Stimulated activated CD8-positive, alpha-beta memory T cell treated with anti-CD3 and anti-CD28 coated beads, Interleukin-15, amount 100 ng/mL, for 1 hour (primary cell): ENCODE measurements at places on chromosomes 7 and 10.

DNA sequence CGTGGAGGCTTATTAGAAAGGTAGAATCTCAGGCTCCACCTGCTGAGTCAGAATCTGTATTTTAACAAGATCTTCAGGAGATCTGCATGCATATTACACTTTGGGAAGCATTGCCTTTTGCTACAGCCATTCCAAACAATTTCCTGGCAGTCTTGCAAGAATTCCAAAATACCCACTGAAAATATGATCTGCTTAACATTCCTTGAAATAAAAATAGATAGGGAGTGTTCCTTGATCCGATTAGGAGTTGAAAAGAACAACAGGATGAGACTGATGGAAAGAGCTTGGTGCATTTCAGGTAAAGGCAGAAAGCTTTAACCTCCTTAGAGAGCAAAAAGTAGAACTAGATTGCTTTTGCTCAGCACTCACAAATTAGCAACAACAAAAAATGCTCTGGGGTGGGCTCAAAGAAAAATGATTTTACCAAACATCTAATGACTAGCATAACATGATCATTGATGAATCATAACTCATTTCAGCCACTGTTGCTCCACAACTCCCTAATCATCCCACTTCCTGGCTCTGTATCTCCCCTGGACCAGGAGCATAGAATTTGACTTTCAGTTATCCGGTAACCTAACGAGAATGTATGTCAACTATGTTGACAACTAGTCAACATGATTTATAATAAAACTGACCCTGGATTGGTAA lies 115.2 kb downstream of the RNLS start:
- no peak for DNase-seq

- DNase-seq = no peak
Observed at GRCh38 chr10:72152286-72152685, 63.5 kb upstream of the ANAPC16 start.

GRCh38 chr7:90836937-90837336 lies 240.8 kb downstream of the CDK14 start:
- DNase-seq = no peak

GRCh38 chr7:86937363-86937878 lies 122.0 kb downstream of the ELAPOR2 start:
- no peak for DNase-seq

DNA sequence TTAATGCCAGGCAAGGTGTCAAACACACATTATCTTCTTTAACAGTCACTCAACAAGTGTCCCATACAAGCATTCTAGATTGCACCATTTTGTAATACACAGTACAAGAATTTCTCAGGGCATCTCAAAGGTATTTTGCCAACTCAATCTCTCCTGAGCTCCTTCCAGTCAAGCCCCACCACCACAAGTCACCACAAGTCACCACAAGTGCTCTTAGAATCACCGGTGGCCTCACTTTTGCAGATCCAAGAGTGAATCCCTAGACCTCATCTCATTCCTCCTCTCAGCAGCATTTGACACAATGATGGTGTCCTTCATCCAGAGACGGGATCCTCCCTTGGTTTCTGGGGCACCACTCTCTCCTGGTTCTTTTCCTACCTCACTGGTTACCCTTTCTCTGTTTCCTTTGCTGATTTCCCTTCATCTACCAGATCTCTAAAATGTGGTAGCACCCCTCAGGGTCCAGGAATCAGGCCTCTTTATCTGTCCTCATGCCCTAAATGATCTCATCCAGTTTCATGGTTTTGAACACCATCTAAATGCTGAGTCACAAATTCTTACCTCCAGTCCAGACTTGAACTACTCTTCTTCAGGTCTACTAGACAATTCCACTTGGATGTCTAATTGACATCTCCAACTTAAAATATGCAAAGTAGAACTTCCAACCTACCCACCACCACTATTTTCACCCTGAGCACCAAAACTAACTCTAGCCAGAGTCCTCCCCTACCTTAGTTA lies 26.9 kb downstream of the VPS41 start:
- DNase-seq = no peak

DNA sequence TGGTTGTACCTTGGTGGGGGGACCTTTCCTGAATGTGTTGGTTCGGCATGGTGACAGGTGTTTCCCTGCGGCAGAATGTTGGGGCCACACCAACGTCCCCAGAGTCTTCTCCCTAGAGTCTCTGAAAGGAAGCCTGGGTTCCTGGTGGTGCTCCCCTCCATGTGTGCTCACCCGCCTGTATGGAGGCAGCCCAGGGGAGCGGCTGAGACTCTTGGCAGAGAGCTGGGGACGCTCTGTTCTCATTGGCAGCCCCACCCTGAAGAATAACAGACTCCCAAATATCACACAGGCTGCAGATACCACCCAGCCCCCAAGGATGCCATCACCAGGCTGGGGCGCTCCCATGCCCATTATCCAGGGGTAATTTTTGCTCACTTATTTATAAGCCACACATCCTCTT lies 34.8 kb downstream of the CHST12 start:
- DNase-seq = no peak

DNA sequence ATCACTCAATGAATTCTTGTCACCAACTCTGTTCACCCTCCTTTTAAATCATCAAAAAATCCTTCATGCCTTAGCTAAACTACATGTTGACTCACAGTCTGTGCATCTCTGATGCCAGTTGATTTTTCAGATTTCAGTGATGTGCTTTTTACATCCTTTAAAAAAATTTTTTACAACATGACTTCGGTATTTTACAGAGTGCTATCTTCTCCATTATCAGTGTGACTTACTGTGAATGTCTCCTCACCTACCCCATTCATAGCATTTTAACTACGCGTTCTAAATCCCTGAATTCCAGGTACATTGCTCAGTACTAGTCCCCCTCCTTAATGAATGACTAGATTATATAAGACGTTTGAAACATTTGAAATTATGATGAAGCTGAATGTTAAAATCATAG lies 98.7 kb downstream of the DNAH11 start:
- DNase-seq = no peak
